ENCODE measurements at places on chromosomes 5 and 9.

DNA sequence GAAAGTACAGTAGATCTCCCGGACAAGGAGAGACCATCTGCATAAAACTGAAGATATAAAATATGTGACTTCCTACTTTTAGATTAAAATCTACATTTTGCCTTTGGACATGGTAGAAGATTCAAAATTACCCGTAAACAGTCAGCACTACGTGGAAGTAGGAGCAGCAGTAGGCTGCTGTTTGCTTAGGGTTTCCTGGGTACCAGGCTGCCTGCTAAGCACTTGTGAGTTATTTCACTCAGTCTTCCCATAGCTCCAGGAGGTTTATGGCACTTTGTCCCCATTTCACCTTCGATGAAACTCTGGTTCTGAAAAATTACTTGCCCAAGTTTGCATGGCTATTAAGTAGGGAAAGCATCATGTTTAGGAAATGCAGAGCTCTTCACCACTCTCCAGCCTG is 92.6 kb downstream of the STK32A start:
- no peak for DNase-seq

DNA sequence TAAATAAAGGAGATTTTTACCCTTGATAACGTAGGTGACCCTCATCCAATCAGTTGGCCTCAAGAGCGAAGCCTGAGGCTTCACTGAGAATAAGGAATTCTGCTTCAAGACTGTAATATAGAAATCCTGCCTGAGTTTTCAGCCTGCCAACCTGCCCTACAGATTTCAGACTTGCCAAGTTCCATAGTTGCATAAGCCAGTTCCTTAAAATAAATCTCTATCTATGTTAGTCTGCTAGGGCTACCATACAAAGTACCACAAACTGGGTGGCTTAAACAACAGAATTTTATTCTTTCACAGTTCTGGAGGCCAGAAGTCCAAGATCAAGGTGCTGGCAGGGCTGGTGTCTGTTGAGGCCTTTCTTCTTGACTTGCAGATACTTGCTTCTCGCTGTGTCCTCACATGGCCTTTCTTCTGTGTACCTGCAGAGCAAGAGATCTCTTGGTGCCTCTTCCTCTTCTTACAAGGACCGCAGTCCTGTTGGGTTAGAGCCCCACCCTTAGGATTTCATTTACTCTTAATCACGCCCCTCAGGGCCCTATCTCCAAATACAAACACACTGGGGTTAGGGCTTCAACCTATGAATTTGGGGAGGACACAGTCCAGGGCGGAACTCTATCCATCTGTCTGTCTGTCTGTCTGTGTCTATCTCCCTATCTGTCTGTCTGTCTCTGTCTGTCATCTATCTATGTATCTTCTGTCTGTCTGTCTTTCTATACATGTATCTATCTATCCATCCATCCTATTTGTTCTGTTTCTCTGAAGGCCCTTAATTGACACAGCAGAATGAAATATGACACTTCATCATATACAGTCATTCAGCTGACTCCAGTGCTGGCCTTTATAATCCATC is 17.0 kb upstream of the CMBL start:
- no peak for DNase-seq

DNA sequence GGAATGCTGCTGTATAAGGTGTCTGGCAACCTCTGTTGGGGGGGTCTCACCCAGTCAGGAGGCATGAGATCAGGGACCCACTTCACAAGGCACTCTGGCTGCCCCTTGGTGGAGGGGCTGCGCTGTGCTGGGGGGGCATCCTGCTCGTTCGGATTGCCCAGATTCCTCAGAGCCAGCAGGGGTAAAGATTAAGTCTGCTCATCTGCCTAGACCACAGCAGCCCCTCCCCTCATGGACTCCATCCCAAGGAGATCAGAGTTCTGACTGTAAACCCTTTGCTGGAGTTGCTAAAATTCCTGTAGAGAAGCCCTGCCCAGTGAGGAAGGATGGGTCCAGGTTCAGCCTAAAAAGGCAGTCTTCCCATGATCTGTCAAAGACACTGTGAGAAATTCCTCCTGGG is 262.0 kb upstream of the C9orf72 start:
- no peak for DNase-seq

GRCh38 chr9:136994180-136994887 is 2.0 kb downstream of the CLIC3 start:
- DNase-seq, result no peak

DNA sequence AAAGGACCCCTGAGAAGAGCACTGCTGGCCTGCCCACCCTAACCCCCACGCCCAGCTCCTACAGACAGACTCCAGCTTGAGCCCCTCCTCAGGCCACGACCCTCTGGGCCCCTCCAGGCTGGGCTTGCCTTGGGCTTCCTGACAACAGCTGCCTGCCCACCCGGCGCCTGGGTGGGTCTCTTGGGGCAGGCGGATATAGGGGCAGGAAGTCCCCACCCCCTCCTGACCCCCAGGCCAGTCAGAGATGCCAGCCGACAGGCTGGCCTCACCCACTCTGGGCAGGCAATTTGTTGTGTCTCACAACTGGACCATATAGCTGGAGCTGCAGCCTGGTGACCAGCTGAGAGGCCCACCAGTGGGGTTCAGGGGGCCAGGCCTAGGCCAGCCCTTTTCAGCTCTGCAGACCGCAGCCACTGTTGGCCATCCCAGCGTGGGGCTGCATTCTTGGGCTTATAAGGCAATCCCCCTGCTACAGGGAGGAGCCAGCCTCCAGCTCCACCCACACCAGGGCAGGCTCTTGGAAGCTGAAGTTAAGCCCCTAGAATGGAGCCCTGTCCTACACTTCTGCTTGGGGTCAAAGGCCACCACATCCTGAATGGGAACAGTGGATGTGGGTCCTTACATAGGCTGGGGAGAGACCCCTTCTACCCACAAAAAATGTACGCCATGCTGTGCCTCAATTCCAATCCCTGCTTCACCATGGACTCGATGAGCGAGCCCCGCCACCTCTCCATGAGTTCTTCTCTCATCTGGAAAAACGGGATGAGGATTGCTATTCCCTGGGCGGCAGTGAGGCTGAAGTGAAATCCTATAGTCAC is 2.0 kb downstream of the PDLIM7 start:
- DNase-seq, result no peak

DNA sequence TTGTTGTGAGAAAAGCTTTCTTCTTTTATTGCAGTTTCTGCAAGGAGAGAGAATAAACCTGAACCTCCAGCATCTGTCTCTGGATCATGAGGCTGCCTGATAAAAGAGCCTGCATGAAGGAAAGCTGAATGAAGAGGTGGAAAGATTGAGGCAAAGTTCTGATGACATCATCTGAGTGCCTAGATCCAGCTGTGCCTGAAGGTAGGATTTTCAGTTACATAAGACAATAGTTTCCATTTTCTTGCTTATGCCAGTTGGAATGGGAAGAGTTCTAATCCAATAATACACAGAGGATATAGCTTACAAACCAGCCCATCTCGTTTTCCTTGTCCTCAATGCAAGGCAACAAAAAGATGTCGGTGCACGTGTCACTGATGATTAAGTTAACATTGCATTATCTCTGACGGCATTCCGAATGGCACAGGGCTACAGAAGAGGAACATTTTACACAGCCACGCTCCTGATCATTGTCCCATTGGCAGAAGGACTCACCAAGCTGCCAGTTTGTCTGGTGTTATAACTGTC is 105.5 kb upstream of the ERCC6L2 start:
- no peak for DNase-seq

- no peak for DNase-seq
Measured at GRCh38 chr9:93320591-93321219, 130.8 kb upstream of the FAM120A start.

- no peak for DNase-seq
Measured at GRCh38 chr9:90147426-90147825, 495.2 kb downstream of the DIRAS2 start.

GRCh38 chr5:132499440-132500243 is 9.1 kb upstream of the IRF1 start:
- no peak for DNase-seq

GRCh38 chr9:92723801-92724323 is 40.8 kb downstream of the BICD2 start:
- no peak for DNase-seq

DNA sequence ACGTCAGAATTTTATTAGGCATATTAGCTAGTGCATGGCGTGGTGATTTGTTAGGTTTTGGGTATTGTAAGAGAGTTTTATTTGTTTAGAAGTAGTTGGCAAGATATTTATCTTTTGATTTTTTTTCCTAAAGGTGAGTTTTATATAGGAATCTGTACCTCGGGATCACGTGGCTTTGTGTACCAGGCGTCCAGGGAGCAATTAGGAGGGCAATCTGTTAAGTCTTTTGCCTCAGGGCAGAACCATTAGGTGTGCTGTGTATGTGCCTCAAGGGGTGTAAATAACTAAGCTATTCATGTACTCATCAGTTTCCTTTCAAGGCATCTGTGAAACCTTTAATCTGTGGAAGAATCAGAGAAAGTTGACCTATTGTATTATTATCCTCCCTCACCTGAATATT is 39.4 kb downstream of the ZSWIM6 start:
- no peak for DNase-seq

- DNase-seq, result no peak
Measured at GRCh38 chr5:128736553-128736952, 198.5 kb upstream of the FBN2 start.

DNA sequence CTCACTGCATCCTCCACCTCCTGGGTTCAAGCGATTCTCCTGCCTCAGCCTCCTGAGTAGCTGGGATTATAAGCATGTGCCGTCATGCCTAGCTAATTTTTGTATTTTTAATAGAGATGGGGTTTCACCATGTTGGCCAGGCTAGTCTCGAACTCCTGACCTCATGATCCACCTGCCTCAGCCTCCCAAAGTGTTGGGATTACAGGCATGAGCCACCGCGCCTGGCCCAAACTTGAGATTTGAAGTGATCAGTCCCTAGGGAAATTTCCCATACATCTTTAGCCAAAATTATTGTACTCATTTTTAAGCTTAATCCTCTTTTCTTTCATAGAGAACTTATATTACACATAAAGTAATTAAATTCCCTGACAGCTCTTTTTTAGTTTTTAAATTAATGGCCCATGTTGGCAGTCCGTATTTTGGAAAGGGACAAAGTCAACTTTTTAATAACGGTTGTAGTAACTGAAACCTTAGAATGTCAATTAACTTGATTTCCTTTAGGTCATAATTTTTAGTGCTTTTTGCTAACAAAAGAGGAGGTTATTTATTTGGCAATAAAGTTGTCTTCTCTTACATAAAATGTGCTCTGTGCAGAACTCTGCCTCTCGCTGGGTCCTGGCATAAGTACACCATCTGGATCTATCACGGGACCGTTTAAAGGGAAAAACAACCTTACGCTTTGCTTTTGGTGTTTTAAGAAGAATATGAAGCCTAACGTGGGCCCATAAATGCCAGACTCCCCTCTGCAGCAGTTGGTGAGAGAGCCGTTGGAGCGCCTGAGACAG is 142.3 kb upstream of the OTULINL start:
- DNase-seq, result no peak

- DNase-seq, result no peak
Measured at GRCh38 chr5:181222630-181223057, 437 bp upstream of the TRIM41 start.

DNA sequence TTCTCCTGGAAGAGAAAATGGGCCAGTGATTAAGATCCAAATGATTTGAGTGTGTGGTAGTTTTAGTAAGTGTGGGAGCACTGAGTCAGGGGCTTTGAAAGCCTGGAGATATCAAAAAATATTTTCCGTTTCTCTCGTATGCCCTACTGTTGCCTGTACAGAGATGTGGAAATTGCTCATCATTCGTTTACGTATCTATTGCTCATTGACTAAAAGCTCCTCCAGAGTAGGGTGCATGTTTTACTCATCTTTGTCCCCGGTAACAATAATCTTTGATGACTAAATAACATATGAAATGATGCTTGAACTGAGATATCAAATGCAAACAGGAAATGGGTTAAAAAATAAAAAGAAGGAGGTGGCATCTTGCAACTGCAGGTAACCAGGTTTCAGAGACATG is 114.2 kb upstream of the FST start:
- no peak for DNase-seq

DNA sequence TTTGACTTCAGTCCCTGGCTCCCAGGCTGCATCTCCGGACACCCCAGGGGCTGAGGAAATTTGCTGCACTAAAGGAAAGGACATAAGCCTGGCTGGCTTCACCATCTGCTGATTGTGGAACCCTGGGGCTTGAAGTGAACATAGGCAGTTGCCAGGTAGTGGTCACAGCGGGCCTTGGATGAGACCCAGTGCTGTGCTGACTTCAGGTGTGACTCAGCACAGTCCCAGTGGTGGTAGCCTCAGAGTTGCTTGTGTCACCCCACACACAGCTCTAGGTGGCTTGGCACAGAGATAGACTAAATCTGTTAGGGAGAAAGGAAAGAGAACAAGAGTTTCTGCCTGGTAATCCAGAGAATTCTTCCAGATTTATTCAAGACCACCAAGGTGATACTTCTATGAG is 36.1 kb upstream of the RUSC2 start:
- DNase-seq, result no peak
